ENCODE measurements at places on chromosomes 2 and 18.

DNA sequence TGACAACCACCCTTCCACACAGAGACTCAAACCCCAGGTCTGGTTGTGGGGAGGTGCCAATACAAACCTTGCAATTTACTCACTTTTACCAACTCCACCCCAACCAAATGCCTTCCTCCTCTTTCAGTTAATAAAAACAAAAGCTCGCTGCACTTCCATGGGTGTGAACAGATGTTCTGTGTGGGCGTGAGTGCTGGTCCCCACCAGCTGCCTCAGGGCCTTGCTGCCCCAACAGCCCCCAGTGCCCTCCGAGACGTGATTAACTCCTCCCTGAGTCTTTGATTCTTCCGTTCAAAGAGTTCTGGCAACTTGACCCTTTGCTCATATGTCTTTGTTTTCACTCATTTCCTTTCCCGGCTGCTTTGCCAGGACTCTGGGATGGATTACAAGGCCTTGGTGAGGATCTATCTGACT lies 258.9 kb upstream of the CXCR4 start:
- no peak for DNase-seq

DNA sequence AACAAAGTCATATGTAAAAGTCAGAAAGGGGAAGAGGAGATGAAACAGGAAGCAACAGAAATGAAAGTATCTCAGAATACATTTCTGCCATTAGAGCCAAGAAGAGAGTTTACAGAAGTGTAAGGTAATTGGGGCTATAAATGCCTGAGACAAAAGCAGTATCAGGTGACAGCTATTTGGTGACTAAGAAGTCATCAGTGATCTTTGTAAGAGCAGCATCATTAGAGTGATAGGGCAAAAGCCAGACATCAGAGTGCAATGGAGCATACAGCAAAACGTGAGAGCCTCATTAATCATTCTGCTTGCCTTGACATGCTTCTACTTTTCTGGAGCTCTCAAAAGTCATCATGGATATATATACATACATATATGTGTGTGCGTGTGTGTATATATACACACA lies 804.7 kb upstream of the PIK3C3 start:
- peak; percentile 14 for DNase-seq

DNA sequence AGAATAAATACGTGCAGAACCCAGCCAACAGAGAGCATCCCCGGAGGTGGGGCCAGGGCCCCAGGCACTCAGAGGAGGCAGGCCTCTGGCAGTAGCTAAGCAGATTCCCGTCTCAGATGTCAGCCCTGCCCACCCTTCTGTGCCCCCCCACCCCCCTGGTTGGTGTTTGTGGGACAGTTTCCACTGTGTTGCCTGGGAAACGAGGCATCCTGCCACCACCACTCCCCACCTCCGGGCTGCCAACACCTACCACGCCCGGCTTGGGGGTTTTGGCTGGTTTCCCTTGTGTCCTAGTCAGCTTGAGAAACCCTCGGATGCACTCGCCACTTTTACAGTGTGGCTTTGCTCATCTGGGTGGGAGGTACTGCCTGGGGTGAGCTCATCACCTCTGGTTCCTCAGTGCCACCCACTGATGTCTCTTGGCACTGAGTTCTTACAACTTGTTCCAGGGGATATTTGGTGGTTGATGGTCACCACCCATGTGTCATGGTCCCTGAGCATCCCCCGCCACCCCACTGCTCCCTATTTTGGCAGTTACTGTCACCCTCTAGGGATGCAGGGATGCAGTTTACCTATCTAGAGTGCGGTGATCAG lies 72.4 kb upstream of the YWHAQ start:
- DNase-seq, result no peak

- DNase-seq, result no peak
Observed at GRCh38 chr2:11288431-11288830, 56.0 kb downstream of the ROCK2 start.

DNA sequence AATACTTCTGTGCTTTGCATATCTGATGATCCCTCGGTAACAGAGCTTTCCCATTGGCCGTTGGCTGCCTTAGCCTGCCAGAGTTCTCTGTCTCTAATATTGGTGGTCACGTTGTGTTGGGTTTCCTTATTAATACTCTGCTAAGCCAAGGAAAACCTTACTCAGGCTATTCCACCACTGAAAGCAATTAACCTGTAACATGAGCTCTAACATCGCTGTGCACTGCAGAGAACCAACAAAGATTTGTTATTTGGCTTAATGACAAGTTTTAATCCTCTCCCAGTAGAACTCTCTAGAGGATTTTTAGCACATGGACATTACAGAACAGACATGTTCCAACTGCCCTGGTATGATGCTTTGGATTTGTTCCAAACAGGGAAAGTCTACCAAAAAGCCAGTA lies 825.9 kb upstream of the POU3F3 start:
- no peak for DNase-seq

DNA sequence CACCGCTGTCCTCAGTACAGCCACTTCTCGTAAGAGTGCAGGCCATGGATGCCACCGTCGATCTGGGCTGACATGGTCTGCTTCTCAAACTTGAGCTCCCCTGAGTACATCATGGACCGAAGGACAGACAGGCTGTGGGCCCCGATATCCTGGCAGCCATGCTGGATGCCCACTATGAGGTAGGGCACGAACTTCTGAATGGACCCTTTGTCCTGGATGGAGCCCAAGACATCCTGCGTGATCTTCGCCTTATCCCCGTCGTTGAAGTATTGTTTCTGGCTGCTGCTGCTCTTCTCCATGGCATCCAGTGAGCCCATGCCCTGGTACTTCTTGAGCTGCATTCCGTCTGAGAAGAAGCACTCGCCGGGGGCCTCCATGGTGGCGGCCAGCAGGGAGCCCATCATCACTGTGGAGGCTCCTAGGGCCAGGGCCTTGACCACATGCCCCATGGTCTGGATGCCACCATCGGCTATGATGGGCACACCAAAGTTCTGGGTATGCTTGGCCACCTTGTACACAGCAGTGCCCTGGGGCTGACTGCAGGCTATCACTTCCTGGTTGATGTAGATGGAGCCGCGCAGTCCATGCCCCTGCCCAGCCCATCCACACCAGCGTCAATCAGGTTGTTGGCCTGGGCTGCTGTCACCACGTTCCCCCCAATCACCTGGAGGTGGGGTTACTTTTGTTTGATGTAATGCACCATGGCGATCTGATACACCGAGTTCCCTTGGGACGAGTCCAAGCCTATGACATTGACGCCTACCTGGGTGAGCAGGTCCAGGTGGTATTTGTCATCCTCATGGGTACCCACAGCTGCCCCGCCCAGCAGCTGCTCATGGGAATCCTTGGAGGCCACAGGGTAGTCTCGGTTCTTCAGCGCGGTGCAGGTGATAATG lies 21.8 kb downstream of the CFLAR start:
- DNase-seq, result no peak

- no peak for DNase-seq
Observed at GRCh38 chr18:3328532-3328931, 66.6 kb downstream of the MYL12B start.

DNA sequence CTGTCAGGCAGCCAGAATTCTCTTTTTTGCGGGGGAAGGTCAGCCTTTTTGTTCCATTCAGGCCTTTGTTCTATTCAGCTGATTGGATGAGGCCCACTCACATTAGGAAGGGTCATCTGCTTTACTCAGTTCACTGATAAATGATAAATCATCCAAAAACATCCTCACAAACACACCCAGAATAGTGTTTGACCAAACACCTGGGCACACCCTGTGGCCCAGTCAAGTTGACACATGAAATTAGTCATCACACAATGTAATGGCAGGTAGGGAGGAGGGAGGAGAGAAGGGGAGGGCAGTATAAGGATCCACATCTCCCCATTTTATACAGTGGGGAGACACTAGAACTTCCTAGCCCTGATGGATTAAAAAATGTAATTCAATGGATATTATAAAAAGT lies 8.3 kb upstream of the RMC1 start:
- DNase-seq, result no peak

- no peak for DNase-seq
Observed at GRCh38 chr2:85002534-85002933, 31.6 kb downstream of the KCMF1 start.

GRCh38 chr2:42250925-42251324 lies 81.8 kb downstream of the EML4 start:
- DNase-seq, result no peak

- DNase-seq, result no peak
Observed at GRCh38 chr2:232386490-232386739, 7.9 kb downstream of the ALPP start.

GRCh38 chr18:10006311-10006893 lies 92.6 kb downstream of the VAPA start:
- DNase-seq, result no peak

- DNase-seq, result no peak
Observed at GRCh38 chr2:47221039-47221438, 65.9 kb upstream of the STPG4 start.

GRCh38 chr2:108591163-108591562 lies 56.9 kb downstream of the LIMS1 start:
- no peak for DNase-seq

GRCh38 chr2:17805717-17806363 lies 10.4 kb upstream of the MSGN1 start:
- DNase-seq, result no peak

DNA sequence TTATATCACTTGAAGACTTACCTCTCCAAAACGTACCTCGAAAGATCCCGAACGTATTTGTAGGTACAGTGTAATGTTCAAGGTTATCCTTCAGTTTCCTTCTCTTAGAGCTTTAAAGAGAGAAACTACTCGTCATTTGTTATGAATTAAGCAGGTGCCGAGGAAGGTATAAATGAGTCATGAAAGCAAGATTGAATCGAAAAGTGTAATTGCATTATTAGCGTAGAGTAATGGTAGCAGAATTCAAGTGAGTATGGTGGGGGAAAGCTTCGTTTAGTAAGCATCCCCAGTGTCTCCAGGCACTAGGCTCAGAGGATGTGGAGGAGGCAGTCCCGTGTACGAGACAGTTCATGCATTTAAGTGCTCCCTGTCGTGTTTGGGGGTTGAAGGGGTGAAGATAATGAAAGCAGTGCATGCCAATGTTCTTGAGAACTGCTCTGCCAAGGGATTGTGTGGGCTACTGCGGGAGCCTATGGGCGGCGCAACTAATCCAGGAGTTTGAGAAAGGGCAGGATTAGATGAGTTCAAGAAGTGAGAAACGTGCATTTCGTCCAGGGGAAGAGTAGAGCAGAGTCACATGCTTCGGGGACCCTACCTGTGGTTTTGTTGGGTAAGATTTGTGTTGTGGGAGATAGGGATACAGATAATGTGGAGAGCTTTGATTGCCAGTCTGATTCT lies 858 bp downstream of the POLR1B start:
- DNase-seq, result peak; percentile 27

DNA sequence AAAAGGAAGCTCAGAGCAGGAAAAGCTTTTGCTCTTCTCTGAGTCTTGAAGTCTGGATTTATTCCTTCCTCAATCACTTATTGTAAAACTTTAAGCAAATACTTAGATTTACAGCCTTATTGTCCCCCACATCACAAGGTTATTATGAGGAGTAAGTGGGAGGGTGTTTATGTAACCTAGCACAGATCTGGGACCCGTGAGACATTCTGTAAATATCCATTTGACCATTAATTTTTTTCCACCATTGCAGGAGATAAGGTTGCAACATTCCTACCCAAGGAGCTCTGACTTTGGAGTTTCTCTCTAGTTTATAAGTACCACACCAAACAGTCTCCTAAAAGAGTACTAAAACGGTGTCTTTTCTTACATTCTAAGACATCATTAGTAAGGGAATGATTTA lies 52.1 kb upstream of the CTIF start:
- no peak for DNase-seq

DNA sequence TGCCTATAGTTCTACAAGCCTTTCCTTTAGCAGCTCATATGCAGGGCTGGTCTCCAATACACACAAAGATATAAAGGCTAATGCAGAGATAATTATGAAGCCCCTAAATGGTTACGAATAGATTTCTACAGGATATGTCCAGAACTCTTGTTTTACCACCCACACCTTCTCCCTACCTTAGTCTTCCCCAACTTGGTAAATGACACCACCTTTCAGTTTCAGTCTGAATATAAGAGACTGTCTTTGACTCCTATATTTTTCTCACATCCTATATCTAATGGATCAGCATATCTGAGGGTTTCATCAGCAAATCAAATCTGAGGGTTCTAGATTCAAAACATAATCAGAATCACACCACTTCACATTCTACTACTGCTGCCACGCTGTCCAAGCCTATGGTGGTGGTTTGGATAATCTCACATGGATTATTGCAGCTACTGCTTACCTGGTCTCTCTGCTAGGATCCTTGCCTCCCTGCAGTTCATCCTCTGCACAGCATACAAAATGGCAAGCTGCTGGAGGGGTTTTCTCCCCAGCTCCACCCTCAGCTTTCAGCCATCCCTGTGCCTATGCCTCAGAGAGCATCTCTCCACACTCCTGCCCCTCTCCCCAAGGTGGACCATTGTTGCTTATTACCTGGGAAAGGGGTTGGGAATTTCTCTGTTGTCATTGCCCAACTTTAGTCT lies 178.0 kb upstream of the SPOPL start:
- no peak for DNase-seq

DNA sequence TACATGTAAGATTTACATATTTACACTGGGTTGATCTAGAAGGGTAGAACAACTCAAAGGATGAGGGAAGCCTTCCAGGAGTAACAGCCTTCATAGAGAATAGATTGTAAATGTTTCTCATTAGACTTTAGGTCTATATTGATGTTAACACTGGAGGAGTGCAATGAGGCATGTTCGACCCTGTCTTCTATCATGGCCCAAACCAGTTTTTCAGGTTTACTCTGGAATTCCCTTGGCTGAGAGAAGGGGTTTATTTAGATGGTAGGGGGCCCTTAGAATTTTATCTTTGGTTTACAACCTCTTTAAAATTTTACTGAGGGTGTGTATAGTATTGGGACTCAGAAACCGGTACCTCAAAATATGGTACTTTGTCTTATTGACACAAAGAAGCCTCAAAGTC lies 634.9 kb upstream of the PIK3C3 start:
- DNase-seq, result no peak

DNA sequence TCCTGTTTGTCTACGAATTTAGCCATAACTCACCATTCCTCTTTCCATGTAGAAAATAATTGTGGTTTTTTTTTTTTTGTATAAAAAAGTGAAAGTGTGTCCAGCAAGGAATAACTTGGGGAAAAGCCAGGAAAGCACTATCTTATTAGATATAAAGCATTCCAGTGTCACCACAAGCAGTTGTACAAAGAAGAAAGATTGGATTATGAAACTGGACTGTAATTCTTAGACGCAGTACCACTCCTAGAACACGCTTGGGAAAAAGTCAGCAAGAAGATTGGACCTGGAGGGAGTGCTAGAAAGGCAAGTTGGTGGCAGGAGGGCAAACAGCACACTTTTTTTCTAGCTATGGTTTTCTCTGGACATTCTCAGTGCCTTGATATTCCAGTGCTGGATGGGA lies 186.7 kb downstream of the PARD3B start:
- DNase-seq, result no peak
